NCI-H524 treated with DMSO at 0.1 percent for 48 hours (cell line): ENCODE measurements at places on chromosomes 1 and 21.

DNA sequence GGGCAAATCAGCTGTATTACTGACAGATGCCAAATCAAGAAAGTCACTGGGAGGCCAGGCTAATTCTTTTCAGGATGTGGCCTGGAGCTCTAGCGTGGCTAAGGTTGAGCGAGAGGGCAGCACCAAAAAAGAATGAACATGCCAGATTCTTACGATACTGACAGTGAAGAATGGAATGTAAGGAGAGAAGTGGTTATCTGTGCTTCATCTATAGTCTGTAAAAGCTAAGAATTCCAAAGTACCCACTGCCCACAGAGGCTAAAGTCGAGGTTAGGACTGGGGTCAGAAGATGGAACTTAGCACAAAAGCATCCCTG lies 32.7 kb downstream of the TFAP2E start:
- DNase-seq: no peak

DNA sequence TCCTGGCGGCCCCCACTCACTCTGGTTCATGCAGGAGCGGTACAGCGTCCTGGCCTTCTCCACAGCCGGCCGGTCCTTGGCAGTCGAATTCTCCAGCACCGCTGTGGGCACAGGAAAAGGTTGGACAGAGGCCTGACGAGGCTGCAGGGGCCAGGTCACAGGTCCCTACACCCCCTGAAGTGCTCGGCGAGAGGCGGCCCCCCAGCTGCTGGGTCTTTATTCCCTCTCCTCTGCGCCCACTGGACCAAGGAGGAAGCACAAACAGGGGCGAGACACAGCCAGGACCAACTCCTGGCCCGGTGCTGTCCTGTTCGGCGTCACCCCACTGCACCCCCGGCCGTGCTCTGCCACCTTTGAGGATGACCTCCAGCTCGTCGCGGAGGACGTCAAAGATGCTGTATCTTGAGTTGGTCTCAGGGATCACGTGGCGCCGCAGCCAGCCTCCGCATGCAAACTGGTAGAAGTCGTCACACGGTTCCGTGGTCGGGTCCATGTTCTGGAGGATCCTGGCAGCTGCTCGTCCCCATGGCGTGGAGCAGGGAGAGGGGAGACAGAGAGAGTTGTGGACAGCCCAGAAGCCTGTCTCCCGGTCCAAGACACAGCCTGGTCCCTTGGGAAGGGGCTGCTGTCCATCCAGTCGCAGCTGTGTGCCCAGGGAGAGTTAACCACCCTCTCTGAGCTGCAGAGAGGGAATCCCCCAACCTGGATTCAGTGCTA lies 22.9 kb downstream of the PRXL2B start:
- no peak for DNase-seq

DNA sequence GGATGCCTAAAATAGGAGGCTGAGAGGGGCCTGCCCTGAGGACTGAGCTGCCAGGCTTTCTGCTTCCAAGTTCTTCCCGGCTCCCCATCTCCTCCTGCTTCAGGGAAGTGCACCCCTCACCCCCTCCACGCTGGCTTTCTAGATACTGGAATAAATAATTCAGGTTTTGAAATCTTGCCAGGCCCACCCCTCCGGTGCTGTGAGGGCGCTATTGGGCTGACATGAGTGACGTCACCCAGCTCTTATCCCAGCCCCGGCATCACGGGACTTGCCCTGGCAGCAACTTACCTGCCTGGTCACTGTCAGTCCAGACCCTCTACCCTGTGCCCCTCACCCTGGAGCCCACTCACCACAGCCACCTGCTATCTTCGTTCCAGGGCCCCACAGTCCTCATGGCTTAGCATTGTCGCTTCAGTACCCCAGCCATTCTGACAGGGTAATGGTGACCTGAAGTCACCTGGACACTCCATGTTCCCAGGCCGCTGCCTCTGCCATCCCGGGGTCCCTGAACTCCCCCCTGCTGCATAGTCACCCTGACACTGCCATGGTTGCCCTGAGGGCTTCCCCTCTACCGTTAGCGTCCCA lies 819 bp upstream of the GPR3 start:
- no peak for DNase-seq

GRCh38 chr1:192817246-192817645 lies 8.4 kb downstream of the RGS2 start:
- DNase-seq: no peak

- DNase-seq: no peak
Observed at GRCh38 chr1:235495551-235495950, 8.7 kb downstream of the B3GALNT2 start.

DNA sequence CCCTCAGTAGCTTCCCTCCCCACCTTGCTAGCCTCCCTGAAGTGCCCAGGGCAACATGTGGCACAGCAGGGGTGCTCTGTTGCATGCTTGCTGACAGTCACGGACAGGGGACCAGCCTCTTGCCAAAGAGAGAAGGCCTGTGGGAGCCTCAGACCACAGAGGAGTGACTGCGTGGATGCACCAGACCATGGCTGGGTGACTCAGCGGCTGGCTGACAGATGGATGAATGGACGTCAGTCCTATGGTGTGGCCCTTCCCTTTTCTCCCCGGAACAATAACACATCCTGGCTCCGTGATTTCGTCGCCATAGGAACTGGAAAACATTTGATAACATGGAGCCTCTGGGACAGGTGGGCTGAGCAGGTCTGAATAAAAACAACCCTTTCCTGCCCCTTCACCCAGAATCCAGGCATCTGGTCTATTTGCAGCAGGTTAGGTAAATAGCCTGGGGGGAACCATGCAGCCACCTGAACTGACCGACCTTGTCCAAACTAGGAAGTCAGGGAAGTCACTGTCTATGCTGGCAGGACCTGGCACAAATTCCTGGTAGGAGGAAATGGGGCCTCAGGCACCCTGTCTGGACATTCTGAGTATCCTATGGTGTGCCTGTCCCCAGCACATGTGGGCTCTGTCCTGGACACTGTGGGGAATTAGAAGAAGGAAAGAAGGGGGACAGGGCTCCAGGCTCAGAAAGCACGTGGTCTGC lies 53.3 kb downstream of the NENF start:
- peak; percentile 23 for DNase-seq

DNA sequence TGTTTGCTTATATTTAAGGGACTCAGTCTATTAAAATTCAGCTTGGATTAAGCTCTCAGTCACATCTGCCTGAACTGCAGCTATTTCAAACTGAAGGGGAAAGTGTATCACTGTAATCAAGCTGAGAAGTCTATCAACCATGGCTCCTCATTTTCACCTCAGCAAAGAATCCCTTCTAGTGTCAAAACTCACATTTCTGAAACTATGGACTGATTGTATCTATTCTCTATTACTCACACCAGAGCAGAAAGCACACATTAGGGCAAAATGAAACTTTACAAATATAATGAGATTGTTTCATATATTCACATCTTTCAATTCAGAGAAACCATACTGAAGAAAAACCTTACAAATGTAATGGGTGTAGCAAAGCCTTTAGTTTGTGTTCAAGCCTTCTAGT lies 14.6 kb upstream of the C1orf146 start:
- no peak for DNase-seq

DNA sequence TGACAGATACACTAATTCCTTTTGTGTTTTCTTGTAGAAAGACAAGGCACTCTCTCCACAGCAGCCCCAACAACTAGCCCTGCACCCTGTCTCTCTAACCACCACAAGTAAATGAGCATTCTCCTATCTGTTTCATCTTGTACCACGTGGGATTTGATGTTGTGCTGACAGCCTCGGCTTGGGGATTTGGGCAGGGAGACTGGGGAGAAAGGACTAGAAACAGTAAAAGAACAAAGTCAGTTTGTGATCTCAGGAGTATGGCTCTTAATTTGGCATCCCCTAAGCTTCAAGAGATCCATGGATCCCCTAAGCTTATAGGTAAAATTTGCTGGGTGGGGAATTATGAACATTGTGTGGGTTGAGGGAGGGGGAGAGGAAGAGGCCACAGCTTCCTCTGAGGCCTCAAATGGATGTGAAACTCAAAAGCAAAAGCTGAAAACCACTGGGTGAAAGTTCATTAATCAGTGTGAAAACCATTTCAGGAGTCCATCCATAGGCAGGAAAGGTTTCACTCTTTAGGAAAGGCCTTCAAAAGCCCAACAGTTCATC lies 3.1 kb downstream of the C1orf162 start:
- no peak for DNase-seq

DNA sequence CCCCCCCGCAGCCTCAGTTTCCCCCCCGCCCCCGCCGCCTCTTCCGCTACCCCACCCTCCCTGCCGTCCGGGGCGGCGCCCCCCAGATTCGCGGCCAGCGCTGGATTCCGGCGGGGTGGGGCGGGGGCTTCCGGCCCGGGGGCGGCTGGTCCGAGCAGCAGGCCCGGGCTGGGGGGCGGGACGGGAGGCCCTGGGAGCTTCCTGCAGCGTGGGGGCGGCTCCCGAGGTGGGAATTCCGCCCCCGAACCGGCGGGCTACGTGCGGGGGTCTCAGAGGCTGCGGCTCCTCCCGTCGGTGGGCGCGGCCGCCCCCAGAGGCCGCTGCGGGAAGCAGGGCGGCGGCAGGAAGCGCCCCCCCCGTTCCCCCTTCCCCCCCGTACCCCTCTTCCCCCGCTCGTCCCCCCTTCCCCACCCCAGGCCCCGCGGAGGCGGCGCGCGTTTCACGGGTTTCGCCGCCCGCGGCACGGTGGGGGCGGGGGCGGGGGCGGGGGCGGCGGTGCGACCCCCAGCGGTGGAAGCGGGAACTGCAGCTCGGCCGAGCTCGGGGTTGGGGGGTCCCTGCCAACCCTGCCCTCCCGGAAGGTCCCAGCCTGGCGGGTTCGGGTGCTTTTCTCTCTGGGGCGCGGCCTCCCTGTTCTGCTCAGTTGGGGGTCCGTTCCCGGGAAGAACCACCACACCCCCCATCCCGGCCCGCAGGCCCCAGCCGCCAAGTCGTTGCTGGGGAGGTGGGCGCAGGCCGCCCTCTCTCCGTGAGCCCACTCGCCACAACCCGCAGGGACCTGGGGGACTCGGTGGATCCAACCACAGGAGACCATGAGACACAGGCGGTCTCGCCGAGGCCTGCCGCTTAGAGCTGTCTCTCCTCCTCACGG lies 76.3 kb downstream of the MORN1 start:
- DNase-seq: no peak

DNA sequence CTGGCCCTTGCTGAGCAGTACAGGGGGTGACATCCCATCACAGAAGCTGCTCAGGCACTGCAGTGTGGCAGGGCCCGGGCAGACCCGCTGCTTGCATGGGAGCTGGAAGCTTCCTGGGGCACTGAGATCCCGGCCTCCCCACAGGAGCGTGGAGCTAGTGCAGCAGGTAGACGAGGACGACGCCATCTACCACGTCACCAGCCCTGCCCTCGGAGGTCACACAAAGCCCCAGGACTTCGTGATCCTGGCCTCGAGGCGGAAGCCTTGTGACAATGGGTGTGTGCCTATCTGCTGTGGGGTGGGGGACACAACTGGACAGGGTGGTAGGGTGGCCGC lies 16.4 kb downstream of the FAM151A start:
- DNase-seq: no peak

GRCh38 chr1:224745394-224745793 lies 129.3 kb downstream of the CNIH3 start:
- no peak for DNase-seq

DNA sequence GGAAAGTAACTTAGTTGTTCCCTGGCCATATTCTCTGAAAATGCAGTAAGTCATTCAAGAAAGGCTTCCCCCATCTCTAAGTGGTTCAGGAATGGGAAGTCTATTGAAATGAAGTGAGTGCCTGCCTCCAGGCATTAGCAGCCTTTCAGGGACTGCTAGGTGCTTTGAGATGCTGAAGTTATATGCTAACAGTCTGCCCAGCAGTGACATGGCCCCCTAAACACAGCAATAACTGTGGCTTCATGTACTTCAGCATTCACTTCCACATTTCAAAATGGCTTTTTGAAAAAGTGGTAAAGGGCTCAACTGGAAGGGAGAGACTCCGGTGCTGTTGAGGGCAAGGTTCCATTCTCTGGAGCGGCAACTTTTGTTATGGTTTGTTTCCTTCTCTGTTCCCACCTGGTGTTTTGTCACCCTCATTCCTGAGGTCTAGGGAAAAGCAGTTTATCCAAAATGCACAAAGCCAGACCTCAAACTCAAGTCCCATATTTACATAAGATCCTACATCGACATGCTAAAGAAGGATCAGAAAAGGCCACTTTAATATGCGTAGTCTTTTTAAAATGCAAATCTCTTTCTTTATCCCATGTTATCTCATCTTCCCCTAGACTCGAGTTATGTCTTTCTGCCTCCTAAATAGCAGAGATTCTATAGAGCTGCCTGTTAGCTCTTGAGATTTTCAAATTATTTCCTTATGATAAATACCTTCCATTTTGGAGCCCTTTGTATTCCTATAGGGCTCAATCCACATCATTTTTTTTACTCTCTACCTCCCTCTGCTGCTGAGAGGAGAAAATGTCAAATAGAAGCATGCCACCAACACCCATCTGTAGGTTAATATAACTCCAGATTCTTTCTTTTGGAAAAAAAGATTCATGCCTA lies 34.2 kb upstream of the LRRC8C start:
- DNase-seq: no peak

DNA sequence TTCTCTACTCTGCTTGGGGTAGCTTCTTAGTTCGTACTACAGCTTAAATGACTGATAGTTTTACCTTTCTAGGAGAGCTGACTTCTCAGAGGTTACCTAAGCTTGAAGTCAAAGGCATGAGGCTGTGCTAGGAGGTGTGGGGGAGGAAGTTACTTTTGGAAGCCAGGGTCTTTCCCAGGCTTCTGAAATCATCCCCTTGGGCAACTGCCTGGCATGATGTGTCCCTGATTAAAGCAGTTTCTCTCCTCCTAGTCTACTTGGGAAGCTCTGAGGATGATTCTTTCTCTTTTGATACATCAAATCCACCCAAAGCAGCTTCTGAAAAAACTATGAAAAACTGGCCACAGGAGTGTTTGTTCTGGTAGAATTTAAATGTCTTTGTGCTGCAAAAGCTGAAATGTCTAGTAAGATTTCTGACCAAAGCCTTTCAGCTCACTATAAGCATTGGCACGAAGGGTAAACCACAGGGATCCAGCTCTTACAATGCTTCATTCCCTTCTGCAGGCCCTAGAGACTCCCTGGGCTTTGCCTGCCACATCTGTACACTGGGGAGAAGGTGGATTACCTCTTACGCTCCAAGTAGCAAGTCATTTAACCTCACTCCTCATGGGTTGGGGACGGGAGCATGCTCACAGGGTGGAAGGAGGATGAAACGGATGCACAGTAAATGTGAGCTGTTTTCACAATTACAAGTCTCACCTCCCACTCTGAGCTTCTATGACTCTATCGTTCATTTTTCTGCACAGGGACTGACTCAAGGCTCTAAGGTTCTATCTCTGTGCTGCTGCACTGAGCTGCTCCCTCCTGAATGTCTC lies 59.6 kb downstream of the RUNX1 start:
- no peak for DNase-seq

DNA sequence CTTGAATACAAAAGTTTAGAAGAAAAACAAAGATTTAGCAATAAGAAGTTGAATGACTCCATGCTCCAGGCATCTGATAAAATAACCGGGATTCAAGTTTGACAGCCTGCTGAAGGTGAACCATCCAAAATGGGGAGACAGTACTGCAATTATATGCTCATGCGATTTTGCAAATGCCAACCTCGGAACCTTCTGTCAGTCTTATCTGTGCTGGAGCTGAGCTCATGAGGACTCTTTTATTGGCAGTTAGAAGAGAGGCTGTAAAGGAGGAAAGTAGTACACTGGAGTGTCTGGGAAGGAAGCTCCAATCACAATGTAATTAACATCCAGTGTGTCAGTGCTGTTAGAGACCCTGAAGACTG lies 170.0 kb downstream of the GALNT2 start:
- DNase-seq: no peak
